ENCODE measurements at places on chromosomes 7 and 10.
A peak's percentile ranks its signal among the peaks of the same experiment; 100 is the strongest.

DNA sequence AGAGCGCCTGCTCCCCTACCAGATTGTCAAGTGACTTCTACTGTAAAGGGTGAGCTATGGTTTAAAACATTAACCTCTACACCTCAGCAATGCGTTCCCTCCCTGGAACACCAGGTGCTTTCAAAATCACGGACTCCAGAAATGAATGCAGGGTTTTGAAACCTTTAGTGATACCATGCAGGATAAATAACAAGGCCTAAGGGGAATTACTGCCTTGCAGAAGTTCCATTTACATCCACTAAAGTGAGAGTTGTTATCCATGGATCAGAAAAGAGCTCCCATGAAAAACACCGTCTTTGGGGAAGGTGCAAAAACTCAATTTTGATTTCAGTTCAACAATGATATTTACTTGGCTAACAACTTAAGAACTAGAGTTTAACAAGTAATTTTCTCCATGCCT, 4.0 kb downstream of the FZD8 start:
- peaks cover 6% of the 10 kb centered on the region for H3K36me3 ChIP-seq
- H3K27ac ChIP-seq, result no peak overlapping the region
- H3K27me3 ChIP-seq, result no peaks in the 10 kb centered on the region
- no peak overlapping the region for H3K4me3 ChIP-seq
- H3K4me1 ChIP-seq, result peaks cover 5% of the 10 kb centered on the region

DNA sequence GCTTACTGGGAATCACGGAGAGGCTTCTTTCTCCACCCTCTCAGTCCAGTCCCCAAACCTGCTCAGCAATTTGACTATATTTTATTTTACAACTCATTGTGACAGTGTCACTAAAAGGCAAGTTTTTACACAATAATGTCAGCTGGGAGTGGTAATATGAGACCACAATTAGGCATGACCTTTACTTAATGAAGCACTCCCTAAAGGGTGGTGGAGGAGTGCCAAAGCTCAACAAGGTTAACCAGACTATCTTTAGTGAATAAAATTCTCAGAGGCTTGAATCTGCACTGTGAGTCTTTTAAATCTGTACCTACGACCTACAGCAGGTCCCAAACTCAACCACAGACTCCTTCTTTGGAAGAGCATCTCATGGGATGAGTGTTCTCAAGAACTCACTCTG, 215.6 kb downstream of the TAX1BP1 start:
- H3K4me1 ChIP-seq, result no peaks in the 10 kb centered on the region
- H3K36me3 ChIP-seq, result no peaks in the 10 kb centered on the region
- H3K27ac ChIP-seq, result no peak overlapping the region

GRCh38 chr10:102962951-102963755, 45.1 kb downstream of the CNNM2 start:
- no peaks in the 10 kb centered on the region for H3K27me3 ChIP-seq
- H3K36me3 ChIP-seq, result no peaks in the 10 kb centered on the region
- no peak for DNase-seq
- no peak overlapping the region for H3K4me3 ChIP-seq

DNA sequence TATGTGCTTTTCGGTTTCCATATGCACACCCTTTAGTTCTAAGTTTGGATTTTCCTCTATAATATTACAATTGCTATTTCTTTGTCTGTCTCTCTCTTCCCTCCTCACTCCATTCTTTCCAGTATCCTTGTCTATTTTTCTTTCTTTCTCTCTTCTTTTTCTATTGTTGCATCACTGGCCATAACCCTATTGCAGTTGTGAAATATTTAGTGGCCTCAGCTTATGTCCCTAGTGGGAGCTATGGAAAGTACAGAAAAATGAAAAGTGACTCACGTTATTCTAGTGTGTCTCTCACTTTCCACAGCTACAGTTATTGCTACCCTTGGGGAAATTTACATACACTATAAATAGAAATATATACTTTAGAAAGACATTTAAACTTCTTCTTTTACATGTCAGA, 59.1 kb downstream of the CNTNAP2 start:
- H3K27me3 ChIP-seq, result no peaks in the 10 kb centered on the region
- no peak overlapping the region for H3K4me3 ChIP-seq
- H3K36me3 ChIP-seq, result no peaks in the 10 kb centered on the region
- no peaks in the 10 kb centered on the region for H3K4me1 ChIP-seq
- DNase-seq, result no peak

- DNase-seq, result no peak
- no peaks in the 10 kb centered on the region for H3K4me1 ChIP-seq
- H3K27me3 ChIP-seq, result no peaks in the 10 kb centered on the region
- H3K4me3 ChIP-seq, result no peak within 1 kb of the TSS
Observed at GRCh38 chr10:5524641-5525560, at the start of gene CALML3. CALML3 (plus strand) TSS chr10:5524961; CDS start chr10:5525086, 125 bp downstream.

DNA sequence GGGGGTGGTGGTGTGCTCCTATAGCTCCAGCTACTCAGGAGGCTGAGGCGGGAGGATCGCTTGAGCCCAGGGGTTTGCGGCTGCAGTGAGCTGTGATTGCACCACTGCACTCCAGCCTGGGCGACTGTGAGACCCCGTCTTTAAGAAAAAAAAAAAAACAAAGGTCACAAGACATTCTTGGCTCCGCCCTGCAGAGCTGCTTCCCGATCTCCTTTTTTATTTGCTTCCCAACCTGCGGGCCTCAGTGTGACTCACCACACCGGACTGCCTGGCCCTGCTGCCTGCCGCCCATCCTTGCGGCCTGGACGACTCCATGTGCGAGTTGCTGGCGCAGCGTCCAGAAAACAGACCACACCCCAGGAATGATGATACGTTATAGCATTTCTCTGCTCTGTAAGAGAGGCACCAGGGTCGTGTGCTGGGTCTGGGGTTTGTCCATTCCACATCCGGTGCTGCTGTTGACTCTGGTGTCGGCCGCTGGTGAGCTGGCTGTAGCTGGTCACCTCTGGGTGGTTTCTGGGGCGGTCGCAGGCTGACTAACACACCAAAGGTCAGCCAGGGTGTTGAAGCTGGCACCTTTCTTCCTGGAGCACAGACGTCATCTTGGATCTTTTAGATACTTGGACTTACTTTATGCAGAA, 123.6 kb downstream of the TCF7L2 start:
- no peaks in the 10 kb centered on the region for H3K36me3 ChIP-seq
- no peak overlapping the region for H3K4me3 ChIP-seq
- peak overlapping the region; percentile 23 for H3K27ac ChIP-seq

- no peak overlapping the region for H3K4me3 ChIP-seq
- H3K36me3 ChIP-seq, result no peaks in the 10 kb centered on the region
- no peak overlapping the region for H3K27ac ChIP-seq
- H3K27me3 ChIP-seq, result peaks cover 9% of the 10 kb centered on the region
- no peaks in the 10 kb centered on the region for H3K4me1 ChIP-seq
Observed at GRCh38 chr7:150942001-150942590, 36.0 kb downstream of the KCNH2 start.

DNA sequence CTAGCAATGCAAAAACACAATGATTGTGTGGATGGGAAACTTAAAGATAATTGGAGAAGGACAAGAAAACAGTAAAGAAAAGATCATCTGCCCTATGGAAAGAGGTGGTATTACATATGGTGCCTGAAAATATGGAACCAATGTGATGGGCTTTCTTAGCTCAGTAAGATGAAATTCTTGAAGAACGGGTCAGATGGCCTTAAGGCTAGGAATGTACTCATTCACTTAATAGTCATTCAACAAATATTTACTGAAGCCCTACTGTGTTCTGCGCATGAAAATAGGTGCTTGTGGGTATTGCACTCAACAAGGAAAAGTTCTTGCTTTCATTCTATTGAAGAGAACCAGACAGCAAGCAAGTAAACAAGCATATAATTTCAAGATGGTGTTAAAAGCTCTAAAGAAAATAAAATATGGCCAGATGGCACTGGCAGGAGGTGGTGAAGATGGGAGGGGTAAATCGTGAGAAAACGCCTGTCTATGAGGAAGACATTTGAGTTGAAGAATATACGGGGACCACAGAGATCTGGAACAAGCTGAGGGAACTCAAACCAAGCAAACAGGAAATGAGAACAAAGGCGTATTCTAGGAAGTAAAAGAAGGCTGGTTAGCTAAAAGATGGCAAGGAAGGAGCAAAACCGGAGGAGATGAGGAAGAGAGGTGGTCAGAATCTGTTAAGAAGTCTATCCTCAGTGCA, 179.7 kb downstream of the ANK3 start:
- H3K36me3 ChIP-seq, result no peaks in the 10 kb centered on the region
- H3K27ac ChIP-seq, result no peak overlapping the region
- H3K27me3 ChIP-seq, result no peaks in the 10 kb centered on the region
- no peaks in the 10 kb centered on the region for H3K4me1 ChIP-seq

DNA sequence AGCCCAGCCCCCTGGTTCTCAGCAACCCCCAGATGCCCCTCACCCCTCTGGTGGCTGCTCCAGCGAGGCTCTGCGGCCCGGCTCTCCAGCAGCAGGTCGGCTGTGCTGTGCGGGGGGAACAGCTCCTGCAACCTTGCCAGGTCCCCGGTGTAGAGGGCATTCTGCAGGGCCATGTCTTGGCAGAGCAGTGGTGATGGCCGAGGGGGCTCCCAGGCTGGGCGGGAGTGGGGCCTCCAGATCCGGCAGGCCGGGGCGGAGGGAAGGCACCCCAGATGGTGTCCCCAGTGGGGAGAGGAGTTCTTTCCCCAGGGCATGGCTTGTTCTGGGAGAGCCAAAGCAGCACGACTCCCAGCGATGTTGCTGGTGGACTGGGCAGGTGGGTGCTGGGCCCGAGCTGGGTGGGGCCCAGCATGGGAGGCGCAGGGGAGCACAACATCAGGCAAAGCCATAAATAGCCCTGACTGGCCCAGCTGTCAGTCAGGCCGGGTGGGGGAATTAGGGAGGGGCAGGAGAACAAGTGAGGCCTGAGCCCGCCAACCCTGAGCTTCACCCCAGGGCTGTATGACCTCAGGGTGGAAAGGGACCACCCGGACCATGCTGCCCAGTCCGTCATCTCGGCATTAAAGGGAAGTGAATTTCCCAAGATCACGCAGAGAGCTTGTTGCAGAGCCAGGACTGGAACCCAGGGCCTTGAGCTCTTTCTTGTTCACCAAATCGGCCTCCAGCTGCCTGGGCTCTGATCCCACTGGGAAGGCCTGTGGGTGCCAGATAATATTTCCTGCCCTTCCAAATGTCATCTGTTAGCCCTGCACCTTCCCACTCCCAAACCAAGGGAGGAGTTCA, 580 bp upstream of the ASB10 start:
- peaks cover 31% of the 10 kb centered on the region for H3K4me1 ChIP-seq
- no peaks in the 10 kb centered on the region for H3K27me3 ChIP-seq
- H3K27ac ChIP-seq, result peak overlapping the region; percentile 97
- peaks cover 13% of the 10 kb centered on the region for H3K36me3 ChIP-seq
- peak; percentile 86 for DNase-seq
- peak overlapping the region; percentile 67 for H3K4me3 ChIP-seq

DNA sequence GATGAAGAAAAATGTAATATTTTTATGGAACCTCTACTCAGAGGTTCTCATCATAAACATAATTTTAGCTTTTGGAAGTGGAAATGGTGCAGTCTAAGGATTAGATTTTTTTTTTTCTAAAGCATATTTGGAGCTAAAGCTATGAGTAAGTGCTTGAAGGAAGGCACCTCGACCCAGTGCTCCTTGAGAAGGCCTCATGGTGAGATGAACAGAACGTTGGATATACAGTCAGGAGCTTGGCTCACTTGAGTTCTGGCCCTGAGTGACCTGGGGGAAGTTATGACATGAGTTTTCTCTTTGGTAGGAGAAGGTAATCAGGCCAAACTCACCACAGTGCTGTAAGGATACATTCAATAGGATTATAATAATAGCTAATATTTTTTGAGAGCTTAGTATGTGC, 163.3 kb downstream of the JCAD start:
- no peaks in the 10 kb centered on the region for H3K4me1 ChIP-seq
- no peaks in the 10 kb centered on the region for H3K36me3 ChIP-seq
- H3K27me3 ChIP-seq, result no peaks in the 10 kb centered on the region

DNA sequence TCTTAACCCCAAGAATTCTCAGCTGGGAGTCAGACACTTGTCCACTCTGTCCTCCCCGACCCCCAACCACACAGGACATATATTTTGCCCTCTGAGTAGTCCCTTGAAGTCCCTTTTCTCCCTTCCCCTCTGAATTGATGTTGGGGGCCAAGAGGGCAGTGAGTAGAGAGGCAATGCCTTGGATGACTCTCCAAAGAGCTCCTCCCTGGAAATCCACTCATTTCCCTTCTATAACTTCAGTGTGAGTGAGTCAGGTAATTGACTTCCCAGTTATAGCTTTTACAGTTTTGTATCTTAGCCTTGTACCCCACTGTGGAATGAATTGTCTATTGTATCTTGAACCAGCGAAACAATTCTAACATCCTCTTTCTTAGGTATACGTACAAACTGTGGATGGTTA, 9.2 kb upstream of the ODAD2 start:
- H3K4me1 ChIP-seq, result no peaks in the 10 kb centered on the region
- H3K27ac ChIP-seq, result no peak overlapping the region
- no peak for DNase-seq
- peaks cover 10% of the 10 kb centered on the region for H3K27me3 ChIP-seq
- no peaks in the 10 kb centered on the region for H3K36me3 ChIP-seq
